ENCODE measurements at places on chromosomes 11 and 22.

GRCh38 chr11:71931245-71931602 is 2.4 kb downstream of the RNF121 start:
- DNase-seq, result no peak

- no peak for DNase-seq
Measured at GRCh38 chr11:26780376-26781085, 58.7 kb upstream of the SLC5A12 start.

- no peak for DNase-seq
Measured at GRCh38 chr11:82046778-82047177, 686.9 kb downstream of the FAM181B start.

DNA sequence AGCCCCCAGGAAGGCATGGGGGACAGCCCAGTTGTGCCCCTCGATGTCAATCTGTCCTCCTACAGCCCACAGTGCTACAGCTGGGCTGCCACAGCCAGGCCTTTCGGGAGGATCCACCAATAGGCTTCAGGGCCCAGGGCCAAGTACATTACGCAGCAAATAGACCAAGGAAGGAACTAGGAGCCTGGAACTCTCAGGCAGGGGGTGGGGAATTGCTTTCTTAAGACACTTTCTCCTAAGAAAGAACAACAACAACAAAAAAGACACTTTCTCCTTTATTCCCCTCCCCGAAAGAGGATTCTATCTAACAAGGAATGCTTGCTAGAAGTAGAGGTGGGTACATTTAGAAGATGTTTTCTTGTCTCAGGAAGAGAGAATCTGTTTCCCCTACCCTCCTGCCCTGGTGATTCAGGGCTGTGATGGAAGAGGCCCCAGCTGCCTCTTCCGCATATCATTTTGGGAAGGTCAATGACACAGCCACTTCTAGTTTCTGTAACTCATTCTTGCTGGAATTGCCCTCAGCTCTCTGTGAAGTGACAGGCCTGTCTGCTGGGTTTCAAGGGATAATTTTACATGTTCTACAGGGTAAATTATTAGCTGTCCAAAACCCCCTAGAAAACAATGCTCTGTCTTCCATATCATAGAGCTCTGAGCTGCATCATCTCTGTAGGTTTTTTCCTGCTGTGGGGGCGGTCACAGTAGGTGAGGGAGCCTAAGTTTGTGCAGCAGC is 6.0 kb upstream of the MALAT1 start:
- DNase-seq, result peak; percentile 64

DNA sequence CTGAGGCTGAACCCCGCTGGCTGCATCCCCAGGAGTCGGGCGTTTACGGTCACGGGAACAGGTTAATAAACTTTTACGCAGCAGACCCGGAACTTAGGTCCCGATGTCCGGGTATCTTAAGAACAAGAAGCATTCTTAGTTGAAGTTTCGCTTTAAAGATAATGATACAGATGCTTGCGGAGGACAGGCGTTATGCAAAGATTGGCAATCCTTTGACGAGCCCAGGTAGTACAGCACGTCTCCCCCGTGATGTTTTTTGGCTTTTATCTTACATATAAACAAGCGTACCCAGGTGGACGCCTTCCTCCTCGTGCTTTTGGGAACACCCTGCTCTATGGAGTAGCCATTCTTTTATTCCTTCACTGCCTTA is 871 bp upstream of the TOLLIP start:
- no peak for DNase-seq

Data from posterior cingulate gyrus (tissue), 11 donors.